ENCODE measurements at places on chromosomes 16 and 17.

GRCh38 chr16:54145881-54146280 is 140.7 kb downstream of the IRX3 start:
- no peak for DNase-seq

GRCh38 chr17:48751172-48751571 is 22.6 kb upstream of the HOXB13 start:
- DNase-seq: peak; percentile 54

DNA sequence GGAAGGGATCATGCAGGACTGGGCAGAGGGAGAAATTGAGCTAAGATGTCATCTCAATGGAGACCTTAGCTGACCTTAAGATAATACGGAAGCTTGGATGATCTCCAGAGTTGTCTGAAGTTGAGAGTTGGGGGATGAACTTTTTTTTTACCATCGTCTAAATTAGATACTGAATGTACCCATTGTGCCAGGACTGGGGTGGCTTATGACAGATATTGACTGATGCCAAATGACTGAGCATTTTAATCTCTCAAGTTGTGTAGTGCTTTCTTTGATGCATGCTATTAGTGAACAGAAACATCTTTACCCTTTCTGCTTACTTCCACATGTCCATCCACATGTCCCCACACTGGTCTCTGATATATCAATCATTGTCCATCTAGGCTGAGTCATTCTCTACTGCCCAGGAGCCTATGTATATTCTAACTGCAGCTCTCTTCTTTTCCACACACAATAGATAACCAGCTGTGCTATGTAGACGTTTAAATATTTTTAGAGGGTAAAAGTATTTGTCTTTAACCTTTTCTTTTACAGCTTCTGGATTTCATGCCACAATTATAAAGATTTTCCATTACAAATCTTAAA is 60.2 kb upstream of the ZKSCAN2 start:
- DNase-seq: no peak

DNA sequence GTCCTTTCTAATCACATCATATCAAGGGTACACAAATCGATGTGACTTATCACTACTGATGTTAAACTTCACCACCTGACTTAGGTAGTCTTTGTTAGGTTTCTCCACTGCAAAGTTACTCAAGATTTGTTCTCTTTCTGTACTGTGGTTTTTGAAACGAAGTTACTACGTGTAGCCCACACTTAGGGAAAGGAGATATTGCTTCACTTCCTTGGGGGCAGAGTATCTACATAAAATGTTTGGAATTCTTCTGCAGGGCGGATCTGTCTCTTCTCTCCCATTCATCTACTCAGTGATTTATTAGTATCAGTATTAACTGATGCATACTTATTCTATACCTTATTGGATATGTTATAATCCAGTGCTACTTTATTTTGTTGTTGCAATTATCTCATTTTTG is 403.6 kb upstream of the MON1B start:
- peak; percentile 44 for DNase-seq

GRCh38 chr17:38867968-38868816 is 1.7 kb upstream of the LASP1 start:
- no peak for DNase-seq

DNA sequence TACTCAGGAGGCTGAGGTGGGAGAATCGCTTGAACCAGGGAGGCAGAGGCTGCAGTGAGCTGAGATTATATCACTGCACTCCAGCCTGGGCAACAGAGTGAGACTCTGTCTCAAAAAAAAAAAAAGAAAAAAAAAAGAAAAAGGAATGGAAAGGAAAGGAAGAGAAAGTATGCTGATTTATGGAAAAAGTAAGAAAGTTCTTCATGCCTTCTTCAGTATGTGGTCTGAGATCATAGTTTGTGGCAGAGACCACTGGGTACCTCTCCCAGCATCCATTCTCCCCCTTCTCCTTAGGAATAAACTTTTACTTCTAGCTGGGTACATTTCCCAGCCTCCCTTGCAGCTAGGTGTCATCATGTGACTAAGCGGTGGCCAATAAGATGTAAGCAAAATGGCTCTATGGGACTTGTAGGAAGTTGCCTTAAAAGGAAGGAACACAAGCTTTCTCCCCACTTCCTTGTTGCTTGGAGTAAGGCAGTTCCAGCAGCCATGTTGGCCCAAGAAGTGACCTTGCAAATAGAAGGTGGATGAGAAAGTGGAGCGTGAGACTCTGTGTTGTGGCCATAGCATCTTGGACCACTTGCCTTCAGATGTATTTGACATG is 26.1 kb upstream of the XPO6 start:
- DNase-seq: no peak

All from PC-3 (cell line).